ENCODE measurements at places on chromosomes 12 and 14. TPM values are rescaled to one million over a fixed set of nuclear protein-coding genes. Genes with fewer than 3 reads are reported as not detected.

- no peak for DNase-seq
Observed at GRCh38 chr12:11916771-11917170, 154.0 kb upstream of the BCL2L14 start.

DNA sequence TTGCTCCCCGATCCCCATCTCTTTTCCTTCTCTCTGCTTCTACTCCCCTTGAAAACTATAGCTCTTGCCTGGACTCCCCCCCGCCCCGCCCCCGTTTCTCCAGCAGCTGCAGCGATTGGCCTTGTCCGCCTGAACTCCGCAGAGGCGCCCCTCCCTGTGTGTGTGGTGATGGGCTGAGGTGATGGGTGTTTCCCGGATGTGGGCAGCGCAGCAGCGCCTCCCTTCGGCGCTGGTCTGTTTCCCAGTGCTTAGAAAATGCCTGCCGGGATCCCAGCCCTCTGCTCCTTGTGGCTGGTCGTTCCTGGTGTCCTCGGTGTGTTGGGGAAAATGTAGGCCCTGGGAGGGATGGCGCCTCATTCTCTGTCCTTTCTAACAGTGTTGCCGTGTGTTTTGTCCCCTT, 43.3 kb downstream of the GALNT8 start:
- DNase-seq = peak; percentile 26

DNA sequence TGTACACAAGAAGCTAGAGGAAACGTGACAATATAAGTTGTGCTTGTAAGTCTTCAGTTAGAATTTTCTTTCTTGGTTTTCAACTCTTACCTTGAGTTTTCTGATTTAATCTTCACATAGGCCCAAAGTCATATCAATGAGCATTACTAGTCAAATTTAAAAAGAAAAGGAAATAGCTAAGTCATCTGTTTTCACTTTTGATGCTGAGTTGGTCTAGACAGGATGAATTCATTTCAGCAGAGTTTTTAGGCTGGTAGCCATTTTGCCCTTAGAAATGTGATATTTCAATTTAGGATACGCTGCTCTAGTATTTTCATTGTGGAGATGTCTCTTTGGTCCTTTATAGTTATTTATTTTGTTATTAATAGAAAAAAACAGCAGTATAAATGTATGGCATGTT, 44.6 kb upstream of the KRAS start:
- DNase-seq = no peak

GRCh38 chr12:39239490-39240486, 203.1 kb downstream of the KIF21A start:
- no peak for DNase-seq

- no peak for DNase-seq
Observed at GRCh38 chr12:124994437-124994975, 1.1 kb downstream of the BRI3BP start.

- no peak for DNase-seq
Observed at GRCh38 chr14:67018720-67019119, 170.5 kb upstream of the GARIN2 start.

DNA sequence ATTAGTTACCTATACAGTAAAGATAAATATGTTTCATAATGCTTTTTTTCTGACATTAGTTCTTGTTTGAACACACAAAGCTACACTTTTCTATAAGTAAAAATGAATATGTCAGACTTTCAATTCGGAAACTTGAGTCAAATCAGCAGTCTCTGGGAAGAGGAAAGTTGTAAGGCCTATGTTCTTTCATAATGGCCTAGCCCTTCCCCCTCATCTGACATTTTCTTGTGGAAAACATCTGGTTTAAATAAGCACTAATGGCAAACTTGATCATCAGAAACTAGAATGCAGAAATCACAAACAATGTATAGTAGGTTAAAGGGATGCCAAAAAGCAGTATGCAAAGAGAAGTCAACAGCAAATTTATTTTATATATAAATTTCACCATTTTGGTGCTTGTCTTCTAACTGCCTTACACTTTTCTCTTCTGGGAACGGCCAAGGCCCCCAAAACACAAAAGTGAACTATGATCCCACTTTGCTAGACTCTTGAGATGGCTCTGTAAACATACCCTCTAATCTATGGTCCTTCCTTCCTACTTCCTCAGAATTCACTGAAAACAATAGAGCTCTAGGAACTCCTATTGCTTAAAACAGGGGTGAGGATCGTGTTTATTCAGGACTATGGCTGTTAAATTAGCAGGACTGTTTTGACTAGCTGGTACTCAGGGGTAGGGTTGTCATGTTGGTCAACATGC, 444.1 kb downstream of the RAD51B start:
- no peak for DNase-seq

DNA sequence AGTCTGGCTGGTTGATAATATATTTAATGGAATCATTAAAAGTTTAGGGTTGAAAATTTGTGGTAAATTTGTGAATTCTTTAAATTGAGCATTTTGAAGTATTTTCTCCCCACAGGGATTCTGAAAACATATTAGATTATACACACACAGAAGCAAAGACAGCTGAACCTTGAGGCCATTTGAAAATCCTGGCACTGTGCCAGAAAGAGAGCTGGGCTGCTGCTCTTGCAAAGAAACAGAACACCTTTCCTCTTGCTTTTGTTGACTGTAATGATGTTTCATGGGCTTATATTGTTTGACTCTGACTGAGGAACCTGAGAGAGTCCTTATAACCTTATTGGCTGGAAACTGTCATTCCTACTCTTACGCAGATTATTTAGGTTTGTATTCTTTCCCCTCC, 4.8 kb downstream of the RNF34 start:
- DNase-seq = no peak

- DNase-seq = no peak
Observed at GRCh38 chr14:37550511-37550910, 44.5 kb downstream of the FOXA1 start.

DNA sequence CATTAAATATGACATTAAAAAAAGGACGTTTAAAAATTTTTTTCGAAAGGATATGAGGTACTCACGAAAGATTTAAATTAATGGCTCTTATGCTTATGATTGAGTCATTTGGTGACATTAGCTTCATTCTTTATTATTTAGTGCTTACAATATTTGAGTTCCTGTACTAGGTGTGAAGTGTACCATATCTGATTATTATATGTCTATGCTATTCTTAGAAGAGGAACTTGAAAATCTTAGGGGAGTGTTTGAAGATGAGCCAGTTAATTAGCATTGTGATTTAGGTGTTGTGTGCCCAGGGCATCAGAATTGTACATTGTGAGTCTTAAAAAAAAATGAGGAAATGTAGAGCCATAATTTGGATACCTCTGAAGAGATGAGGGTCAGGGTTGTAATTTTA, 118.6 kb downstream of the FUT8 start:
- DNase-seq = no peak

DNA sequence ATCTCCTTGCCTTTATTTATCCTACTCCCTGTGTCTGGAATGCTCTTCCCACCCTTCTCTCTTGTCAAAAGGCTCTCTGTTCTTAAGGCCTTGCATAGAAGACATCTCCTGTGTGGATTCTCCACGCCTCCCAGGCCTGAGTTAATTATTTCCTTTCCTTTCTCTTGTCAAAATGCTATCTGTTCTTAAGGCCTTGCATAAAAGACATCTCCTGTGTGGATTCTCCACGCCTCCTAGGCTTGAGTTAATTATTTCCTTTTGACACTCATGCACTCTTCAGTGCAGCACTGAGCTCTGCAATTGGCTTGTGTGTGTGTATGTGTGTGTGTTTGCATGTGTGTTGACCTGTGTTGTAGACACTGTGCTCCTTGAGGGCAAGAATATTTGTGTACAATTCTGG, 52.1 kb upstream of the DCD start:
- DNase-seq = no peak

DNA sequence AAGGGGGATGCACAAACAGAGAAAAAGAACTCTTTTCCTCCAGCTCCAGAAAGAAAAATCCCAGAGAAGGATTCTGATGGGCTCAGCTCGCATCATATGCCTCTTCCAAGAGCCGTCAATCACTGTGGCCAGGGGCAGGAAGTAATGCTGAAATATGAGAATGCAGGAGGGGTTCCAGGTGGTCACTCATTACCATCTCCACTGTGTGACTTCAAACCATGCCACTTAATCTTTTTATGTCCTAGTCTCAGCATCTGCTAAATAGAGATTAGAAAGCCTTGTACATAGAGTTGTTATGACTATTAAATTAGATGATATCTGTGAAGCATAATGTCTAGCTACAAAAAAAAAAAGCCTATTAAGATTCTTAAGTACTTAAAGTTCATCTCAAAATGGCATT, 65.6 kb upstream of the FICD start:
- DNase-seq = no peak

DNA sequence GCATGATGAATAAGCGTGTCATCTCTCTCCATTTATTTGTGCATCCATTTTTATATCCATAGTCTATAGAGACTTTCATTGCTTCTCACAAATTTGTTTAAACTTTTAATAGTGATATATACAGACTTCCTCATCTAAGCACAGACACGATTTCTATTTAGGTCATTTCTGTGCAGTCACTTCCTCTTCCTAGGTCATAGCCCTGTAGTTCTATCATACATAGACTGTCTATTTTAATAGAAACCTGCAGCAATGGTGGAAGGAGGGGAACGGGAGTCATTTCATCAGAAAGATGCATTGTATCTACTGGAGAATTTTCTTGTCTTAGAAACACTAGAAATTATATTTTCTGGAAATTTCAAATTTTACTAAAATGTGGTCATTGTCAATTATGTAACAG, 133.4 kb upstream of the FGD4 start:
- DNase-seq = no peak

- no peak for DNase-seq
Observed at GRCh38 chr14:68111097-68111852, 291.7 kb downstream of the RAD51B start.

- no peak for DNase-seq
Observed at GRCh38 chr12:62873116-62873825, 61.7 kb downstream of the PPM1H start.

GRCh38 chr14:71438684-71439083, 493.5 kb upstream of the RGS6 start:
- DNase-seq = no peak

GRCh38 chr12:18277196-18277595, 15.9 kb downstream of the PIK3C2G start:
- DNase-seq = no peak

DNA sequence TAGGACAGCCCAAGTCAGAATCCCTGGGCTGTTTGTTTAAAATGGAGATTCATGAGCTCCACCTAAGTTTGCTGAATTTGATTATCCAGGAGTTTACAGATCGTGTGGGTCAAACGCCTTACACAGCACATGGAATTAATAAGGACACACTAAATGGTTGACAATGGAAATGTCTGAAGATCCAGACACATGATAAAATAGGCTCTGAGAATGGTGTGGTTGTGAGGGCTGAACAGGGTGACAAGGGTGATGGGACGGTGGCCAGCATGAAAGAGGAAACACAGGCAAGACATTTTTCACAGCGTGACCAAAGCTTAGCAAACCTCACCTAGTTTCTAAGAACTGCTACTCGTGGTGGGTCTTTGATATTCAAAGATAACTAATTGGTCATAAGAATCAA, 12.5 kb downstream of the VWF start:
- no peak for DNase-seq

GRCh38 chr14:61555056-61555838, 140.1 kb upstream of the HIF1A start:
- DNase-seq = no peak

- DNase-seq = no peak
Observed at GRCh38 chr12:72610854-72611358, 338.7 kb downstream of the TRHDE start.

DNA sequence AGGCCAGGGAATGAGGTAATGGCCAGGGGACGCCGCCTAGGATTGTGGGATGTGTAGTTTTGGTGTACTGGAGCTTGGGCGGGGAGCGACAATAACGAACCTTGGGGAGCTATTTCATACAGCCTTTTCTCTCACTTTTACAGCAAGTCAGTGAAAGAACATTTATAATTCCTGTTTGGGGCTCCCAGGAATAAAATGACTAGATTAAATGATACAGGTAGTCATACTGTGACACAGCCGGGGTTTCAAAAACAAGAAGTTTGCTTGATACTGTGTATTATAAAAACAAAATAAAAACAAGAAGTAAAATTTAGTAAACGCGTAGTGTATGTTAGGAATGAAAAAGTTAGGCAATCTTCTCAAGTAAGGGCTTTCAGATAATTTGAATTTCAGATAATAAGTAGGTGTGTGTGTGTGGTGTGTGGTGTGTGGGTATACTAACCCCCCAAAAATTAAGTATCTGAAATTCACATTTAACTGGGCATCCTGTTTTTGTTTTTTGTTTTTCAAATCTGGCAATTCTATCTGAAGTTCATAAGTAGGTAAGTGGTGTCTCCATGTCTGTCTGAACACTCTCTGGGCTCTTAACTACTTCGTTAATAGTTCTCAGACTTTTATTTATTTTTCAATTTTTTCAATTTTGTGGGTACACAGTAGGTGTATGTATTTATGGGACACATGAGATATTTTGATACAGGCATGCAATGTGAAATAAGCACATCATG, 458 bp upstream of the DCTN2 start:
- DNase-seq = no peak

DNA sequence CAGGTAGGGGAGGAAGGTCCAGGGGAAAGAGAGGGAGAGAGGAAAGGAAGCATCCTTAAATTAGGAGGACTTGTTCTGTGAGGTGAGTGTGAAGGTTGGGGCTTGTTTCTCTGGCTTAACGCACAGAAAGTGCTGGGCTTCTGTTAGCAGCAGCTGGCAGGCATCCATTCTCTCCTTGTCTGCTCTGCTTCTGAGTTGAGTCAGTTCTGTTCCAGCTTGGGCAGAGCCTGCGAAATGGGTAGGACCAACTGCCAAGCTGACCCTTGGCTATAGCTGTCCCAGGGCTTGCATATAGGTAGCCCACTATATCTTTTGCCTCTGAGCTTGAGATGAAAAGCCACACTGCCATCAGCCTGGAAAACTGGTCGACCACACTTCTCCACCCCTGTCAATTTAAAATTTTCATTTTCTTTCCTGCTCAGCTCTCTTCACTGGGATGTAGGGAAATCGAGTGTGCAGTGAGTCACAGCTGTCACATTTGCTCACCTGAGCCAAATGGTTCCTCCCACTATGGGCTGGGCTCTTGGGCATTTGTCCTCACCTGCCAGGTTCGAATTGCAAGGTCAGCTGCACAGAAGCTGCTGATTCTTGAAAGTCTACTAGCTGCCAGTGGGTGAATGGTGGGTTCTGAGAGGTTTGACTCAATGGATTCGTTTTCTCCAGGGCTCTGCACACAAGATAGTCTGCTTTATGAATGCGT, 256.4 kb upstream of the PWP1 start:
- no peak for DNase-seq

- no peak for DNase-seq
Observed at GRCh38 chr12:111034083-111034885, 113.9 kb upstream of the MYL2 start.

SLC35E3 gene
- 5.6 TPM for total RNA-seq

NFE2 gene
- total RNA-seq = not detected

SLC16A7 gene
- total RNA-seq = 21.0 TPM

PITPNM2 gene
- total RNA-seq = 17.9 TPM

UBE3B gene
- total RNA-seq = 24.9 TPM

EGLN3 gene
- total RNA-seq = 4.2 TPM

INSM2 gene
- not detected for total RNA-seq

LHX5 gene
- not detected for total RNA-seq

ATN1 gene
- total RNA-seq = 28.5 TPM

Measured in activated CD8-positive, alpha-beta T cell treated with anti-CD3 and anti-CD28 coated beads for 36 hours (primary cell).